ENCODE measurements at places on chromosomes 12 and 14.

DNA sequence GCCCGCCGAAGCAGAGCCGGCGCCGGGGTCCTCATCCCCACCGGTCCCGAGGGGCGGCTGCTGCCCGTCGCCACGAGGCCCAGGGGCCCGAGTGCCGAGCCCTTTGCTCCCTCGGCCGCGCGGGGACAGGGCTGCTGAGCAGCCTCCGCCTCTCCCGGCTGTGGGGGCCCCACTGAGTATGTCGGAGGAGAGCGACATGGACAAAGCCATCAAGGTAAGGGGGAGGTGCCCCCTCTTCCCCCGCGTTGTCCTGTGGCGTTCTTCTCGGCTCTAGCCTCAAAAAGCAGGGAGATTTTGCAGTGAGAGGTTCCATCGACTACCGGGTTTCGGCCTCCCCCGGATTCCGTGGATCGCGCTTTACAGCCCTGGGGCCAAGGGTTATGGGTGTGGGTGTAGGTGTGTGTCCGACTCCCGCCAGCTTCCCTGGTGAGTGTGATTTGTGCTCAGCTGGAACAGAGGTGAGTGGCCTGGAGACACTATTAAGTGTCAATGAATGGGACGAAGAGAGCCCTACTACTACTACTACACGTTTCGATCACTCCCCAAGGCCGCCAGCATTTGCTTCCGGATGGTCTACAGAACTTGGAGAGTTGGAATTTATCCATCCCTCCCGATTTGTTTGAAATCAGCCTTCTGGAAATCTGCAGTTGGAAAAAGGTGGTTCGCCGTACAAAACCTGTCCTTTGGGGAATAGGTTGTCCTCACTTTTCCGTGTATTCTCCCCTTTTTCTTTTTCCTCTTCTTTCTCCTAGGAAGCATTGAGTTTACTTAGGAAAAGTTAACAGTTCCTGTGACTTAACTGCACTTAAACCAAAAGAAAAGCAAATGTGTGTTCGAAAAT is 748 bp downstream of the MAPKAPK5 start:
- DNase-seq: peak; percentile 7

GRCh38 chr14:93961620-93962019 is 14.8 kb downstream of the ASB2 start:
- no peak for DNase-seq

DNA sequence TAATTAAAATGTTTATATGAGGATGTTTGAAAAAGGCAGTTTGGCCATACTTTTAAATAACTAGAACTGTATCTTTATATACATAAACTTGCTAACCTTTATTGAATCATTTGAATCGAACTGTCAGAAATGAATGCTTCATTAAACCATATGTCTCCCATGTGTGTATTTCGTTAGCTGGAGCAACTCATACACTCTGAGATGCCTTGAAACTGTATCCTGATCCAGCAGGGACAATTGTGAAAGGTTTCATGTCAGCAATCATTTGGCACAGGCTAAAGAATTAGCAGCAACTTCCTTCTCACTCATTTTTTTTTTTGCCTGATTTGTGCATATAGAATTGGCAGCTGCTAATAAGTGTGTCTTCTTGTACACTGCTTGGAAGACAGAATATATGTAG is 109.9 kb downstream of the NAV3 start:
- DNase-seq: no peak

DNA sequence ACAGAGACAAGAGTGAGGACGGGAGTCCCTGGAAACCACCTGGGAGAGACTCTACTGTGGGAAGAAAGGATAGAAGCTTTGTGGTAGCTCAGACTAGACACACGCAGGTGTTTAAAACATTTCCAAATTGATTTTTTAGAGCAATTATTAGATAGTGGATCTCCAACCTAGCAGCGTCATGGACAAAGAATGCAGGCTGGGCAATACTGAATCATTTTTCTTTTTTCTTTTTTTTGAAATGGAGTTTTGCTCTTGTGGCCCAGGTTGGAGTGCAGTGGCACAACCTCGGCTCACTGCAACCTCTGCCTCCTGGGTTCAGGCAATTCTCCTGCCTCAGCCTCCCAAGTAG is 13.1 kb downstream of the GPR132 start:
- DNase-seq: no peak

DNA sequence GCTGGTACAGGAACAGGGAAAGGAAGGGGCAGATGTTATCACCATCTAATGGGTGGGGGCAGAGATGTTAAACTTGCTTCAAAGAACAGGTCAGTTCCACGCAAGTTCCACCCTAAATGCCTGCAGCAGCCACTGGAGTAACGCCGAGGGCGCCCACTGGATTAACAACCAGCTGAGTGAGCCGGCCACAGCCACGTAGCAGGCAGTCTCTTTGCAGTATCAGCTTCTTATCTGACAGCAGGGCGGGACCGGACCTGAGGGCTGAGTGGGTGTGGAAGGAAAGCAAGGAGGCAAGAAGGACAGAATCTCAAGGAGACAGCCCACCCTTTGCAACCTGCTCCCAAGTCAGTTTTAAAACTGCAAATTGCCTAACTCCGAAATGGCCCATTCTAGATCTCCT is 38.4 kb upstream of the FOXN3 start:
- no peak for DNase-seq

- no peak for DNase-seq
These were observed 164.2 kb upstream of the ATF7IP start for GRCh38 chr12:14201291-14201690.

DNA sequence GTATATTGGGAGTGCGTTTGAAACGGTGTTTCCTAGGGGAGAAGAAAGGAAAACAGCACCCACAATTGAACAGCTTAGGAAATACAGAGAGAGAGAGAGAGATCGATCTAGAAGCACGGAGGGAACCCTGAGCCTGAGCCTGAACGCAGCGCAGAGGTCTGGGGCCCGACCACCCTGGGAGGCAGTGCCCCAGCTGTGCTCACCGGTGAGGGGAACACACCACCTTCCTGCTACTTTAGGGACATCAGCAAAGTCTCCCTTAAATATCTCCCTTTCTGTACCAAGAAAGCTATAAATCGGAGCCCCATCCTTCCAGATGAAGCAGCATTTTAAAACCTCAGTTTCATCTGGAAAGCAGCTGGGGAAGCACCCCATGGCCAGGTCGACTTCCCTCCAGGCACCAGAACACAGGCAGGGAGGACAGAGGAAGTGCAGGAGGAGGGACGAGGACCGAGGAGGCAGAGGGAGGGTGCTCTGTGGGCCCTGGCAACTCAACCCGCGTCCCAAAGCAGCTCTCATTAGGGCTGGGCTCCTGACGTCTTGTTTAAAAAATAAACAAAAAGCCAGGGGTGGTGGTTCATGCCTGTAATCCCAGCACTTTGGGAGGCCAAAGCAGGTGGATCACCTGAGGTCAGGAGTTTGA is 12.2 kb downstream of the RIMBP2 start:
- no peak for DNase-seq

- no peak for DNase-seq
These were observed 56.7 kb upstream of the SLC24A4 start for GRCh38 chr14:92266216-92266615.

DNA sequence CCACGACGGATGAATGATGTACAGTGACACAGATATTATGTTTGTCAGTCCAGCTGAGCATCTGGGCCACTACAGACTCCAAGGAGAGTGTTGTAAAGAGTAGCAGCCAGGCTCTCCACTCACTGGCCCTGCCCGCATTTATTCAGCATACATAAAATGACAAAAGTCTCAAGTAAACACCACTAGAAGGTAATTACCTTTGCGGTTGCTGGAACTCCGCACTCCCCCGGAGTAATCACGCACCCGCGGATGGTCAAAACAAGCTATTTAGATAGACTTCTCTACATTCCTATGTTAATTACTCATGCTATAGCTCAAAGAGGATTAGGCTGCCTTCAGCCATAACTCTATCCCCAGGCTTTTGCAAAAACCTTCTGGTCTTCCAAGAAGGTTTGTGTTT is 18.8 kb upstream of the STRAP start:
- no peak for DNase-seq

DNA sequence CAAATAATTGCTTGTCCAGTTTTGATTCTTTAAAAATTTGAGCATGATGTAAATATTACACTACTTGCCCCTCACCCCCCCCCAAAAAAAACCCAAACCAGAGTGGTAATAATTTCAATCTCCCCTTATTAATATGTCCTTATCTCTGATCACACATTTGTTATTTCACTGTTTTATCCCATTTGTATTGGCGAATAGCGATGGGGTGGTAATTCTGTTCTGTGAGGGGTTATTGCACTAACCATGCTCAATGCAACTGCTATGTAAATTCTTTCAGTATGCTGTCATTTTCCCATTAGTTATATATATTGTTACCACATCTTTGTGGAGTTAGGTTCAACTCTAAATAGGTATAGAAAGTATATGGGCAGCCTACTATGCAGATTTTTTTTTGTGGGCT is 1.1 kb downstream of the RIMKLB start:
- no peak for DNase-seq

DNA sequence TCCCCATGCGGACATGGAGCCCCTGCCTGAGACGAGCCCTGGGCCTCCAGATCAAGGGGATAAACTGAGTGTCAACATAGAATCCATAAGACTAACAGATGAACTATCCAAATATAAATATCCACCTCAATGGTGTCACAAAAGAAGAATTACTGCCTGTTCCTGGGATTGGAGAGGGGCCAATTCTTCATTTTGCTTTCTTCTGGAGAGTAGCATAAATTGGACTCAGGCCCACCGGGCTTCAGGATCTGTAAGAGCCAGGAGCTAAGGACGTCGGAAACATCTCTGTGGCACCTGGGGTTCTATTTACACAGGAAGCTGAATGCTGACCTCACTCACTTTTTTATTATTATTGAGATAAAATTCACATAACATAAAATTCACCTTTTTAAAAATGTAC is 408.2 kb upstream of the CCDC196 start:
- no peak for DNase-seq

DNA sequence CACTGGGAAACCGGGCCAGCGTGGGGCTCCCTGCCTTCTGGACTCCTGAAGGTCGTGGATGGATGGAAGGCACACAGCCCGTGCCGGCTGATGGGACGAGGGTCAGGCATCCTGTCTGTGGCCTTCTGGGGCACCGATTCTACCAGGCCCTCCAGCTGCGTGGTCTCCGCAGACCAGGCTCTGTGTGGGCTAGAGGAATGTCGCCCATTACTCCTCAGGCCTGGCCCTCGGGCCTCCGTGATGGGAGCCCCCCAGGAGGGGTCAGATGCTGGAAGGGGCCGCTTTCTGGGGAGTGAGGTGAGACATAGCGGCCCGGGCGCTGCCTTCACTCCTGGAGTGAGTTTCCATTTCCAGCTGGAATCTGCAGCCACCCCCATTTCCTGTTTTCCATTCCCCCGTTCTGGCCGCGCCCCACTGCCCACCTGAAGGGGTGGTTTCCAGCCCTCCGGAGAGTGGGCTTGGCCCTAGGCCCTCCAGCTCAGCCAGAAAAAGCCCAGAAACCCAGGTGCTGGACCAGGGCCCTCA is 26.9 kb downstream of the HIP1R start:
- no peak for DNase-seq

- no peak for DNase-seq
These were observed 1106.8 kb downstream of the AACS start for GRCh38 chr12:126171937-126172559.

GRCh38 chr12:47938594-47938993 is 24.8 kb upstream of the TMEM106C start:
- no peak for DNase-seq

GRCh38 chr12:98656289-98657101 is 11.4 kb downstream of the APAF1 start:
- DNase-seq: no peak

- DNase-seq: no peak
These were observed 22.6 kb downstream of the TCTN1 start for GRCh38 chr12:110636516-110636915.

- DNase-seq: no peak
These were observed 87.9 kb upstream of the MDGA2 start for GRCh38 chr14:47763188-47763854.

- no peak for DNase-seq
These were observed 636 bp downstream of the ZFYVE21 start for GRCh38 chr14:103716091-103716801.

DNA sequence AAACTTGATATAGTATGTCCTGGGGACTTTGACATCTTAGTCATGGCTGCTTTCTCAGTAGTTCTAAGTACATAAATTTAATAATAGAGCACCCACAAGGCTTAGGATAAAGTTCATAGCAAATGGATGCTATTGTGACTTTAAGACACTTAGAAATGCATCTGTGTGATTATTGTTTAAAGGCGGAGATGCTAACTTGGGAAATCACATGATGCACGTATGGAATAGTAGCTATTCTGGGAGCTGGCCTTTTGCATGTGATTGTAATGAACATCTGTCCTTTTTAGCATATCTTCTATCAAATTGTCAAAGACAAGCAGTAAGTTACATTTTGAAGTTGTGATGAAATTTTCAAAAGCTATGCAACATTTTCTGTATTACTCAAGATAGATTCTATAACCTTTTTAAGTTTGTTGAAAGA is 46.7 kb upstream of the ATP2A2 start:
- no peak for DNase-seq

DNA sequence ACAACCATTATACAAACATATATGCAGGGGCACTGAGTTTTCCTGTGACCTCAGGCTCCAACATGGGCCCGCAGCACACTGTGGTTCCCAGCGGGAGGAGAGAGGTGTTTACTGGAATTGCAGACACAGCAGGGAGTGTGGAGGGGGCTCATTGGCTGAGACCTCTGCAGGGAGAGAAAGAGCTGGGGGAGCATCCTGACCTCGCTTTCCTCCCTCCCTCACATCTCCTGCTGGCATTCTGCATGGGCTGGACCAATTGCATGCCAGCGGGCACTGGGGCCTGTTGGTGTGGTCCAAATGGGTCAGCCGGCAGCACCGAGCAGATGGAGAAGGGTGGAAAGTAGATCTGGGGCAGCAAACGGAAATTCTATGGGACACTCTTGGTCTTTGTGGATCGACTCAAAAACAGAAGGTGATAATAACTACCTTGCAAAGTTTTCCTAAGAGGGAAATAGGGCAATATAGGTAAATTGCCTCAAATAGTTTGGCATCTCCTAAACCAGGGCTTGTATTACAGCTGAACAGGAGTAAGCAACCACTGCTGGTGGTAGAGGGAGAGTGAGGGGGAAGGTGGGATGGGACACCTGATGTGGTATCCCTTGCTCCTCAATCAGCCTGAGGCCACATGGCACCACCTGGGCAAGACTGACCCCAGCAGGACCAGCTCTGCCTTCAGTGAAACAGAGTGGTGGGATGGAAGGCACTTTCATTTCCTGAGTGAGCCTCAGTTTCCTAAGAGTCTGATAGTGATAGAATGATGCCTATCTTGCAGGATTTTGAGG is 86.9 kb downstream of the NTF3 start:
- no peak for DNase-seq

- DNase-seq: no peak
These were observed 735.5 kb downstream of the MED13L start for GRCh38 chr12:115541891-115542421.

GRCh38 chr12:88580051-88580871 is at the start of gene KITLG:
Gene KITLG (minus strand): TSS chr12:88580471. CDS start chr12:88580278, 193 bp downstream.
- peak; percentile 21 for DNase-seq

DNA sequence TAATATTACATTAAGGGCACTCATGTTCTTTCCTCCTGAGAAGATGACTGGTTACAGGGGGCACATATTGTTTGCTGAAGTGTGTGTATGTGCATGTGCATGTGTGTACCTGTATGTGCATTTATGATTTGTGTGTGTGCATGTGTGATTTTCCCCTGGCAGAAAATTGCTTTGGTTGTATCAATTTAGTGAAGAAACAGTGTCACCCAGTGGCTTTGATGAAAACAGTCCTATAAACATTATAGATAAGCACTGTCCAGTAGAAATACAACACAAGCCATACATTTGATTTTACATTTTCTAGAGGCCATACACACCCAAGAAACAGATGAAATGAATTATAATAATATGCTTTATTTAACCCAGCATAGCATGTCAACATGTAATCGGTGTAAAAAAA is 8.6 kb downstream of the PDE3A start:
- no peak for DNase-seq

Data from activated CD4-positive, alpha-beta T cell treated with anti-CD3 and anti-CD28 coated beads for 24 hours (primary cell).